ENCODE measurements at places on chromosomes 7 and 10.
A peak's percentile ranks its signal among the peaks of the same experiment; 100 is the strongest.

GRCh38 chr7:102424129-102424551 lies 9.2 kb upstream of the ORAI2 start:
- DNase-seq = no peak

DNA sequence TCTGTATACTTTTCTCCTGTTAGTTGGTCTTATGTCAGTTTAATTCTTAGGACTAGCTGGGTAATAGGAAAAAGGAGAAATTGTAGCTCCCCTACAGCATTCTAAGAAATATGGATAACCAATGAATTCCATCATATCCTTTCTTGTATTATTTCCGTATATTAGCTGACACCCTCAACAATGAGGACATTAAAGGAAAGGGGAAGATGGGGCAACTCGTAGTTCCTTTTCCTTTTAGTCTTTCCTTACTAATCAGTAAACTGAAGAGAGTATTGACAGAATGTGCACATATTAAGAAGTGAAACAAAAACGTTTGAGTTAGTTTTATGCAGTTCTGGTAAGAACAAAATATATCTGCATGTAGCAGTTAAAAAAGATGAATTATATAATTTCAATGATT lies 35.1 kb upstream of the C10orf67 start:
- no peak for DNase-seq

DNA sequence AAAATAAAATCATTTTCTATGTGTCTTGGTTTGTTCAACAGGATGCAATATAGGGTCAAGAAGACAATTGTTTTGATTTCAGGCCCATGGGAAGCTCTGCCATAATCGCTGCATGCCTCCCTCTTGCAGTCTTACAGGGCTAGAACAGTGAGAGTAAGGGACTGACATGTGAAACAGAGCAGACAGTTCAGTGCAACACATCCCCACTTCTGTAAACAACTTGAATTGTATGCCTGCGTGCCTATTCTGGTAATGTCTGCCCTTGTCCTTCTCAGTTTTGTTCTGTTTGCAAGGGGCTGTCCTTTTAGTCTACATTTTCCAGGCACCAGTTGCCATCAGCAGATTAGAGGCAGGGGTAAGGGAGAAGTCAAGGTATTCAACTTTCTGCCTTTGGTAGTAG lies 34.8 kb upstream of the GPR37 start:
- no peak for DNase-seq

GRCh38 chr10:68178592-68178991 lies 53.3 kb downstream of the ATOH7 start:
- DNase-seq = no peak

GRCh38 chr10:493391-494148 lies 195.9 kb downstream of the DIP2C start:
- DNase-seq = no peak

DNA sequence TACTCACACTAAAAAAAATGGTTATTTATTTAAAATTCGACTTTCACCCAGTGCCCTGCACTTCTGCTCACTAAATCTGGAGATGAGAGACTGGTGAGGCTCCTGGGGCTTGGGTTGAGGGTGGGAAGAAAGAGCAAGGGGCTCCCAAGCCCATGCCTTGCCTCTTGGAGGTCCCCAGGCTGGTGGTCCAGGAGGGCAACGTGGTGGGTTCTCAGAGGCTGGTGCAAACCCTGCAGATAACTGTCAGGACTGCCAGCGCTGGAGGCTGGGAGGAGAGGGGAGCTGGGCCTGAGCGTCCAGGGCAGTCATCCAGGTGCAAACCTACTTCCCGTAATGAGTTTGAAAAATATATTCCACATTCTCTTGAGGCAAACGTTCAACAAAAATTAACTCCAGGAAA lies 528.3 kb downstream of the GLRX3 start:
- DNase-seq = no peak

- DNase-seq = no peak
Observed at GRCh38 chr7:2518737-2519118, 846 bp upstream of the LFNG start.

GRCh38 chr10:132710746-132711612 lies 75.0 kb downstream of the NKX6-2 start:
- DNase-seq = no peak

GRCh38 chr10:89520706-89521105 lies 14.7 kb downstream of the SLC16A12 start:
- DNase-seq = no peak

GRCh38 chr7:44530990-44531389 lies 10.1 kb downstream of the NPC1L1 start:
- DNase-seq = no peak

DNA sequence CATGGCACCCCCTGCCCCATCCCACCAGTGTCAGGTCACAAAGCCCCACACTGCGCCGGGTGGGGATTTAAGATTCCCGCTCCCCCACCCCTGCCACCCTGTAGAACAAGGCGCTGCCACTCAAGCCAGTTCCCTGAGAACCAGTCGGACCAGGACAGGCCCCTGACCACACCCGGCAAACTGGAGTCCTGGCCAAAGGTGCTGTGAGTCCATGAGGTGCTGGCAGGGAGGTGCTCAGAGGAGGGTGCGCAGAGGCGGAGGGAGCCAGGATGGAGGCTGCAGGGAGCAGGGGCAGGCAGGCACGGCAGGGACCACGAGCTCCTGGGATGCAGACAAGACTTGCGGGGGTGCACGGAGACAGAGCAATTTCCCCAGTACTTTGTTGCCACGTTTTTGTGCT lies 19.7 kb upstream of the GDI2 start:
- no peak for DNase-seq

- DNase-seq = no peak
Observed at GRCh38 chr10:16493884-16494536, 27.7 kb downstream of the C1QL3 start.

DNA sequence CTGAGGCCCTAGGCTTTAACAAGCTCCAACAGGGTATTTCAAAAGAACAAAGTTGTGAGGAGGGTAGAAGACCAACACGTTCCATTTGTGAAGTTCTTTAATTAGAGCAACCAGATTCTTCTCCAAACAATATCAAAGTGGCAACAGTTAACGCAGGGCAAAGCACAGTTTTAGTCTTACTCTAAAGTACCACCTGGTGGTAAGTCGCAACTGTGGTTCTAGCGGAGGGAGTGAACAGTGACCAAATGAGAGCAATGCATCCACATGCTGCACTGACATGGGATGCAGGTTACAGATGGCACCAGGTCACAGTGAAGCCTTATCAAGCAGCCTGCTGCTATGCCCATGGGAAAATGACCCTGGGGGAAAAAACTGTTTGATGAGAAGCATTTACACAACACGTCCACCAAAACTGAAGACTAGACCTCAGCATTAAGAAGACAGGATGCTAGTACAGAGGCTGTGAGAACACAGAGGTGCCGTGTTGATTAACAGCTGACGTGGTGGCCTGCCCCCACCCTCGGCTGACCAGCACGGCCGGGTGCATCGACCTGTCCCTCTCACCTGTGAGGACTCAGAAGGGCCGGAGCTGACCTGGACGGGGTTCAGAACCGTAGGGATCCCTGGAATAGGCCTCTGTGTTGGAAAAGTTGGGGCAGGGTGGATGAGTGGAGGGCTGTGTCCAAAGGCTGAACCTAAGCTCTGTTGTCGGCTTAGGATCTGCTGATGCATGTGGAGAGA lies 211.2 kb downstream of the GLI3 start:
- DNase-seq = peak; percentile 5

DNA sequence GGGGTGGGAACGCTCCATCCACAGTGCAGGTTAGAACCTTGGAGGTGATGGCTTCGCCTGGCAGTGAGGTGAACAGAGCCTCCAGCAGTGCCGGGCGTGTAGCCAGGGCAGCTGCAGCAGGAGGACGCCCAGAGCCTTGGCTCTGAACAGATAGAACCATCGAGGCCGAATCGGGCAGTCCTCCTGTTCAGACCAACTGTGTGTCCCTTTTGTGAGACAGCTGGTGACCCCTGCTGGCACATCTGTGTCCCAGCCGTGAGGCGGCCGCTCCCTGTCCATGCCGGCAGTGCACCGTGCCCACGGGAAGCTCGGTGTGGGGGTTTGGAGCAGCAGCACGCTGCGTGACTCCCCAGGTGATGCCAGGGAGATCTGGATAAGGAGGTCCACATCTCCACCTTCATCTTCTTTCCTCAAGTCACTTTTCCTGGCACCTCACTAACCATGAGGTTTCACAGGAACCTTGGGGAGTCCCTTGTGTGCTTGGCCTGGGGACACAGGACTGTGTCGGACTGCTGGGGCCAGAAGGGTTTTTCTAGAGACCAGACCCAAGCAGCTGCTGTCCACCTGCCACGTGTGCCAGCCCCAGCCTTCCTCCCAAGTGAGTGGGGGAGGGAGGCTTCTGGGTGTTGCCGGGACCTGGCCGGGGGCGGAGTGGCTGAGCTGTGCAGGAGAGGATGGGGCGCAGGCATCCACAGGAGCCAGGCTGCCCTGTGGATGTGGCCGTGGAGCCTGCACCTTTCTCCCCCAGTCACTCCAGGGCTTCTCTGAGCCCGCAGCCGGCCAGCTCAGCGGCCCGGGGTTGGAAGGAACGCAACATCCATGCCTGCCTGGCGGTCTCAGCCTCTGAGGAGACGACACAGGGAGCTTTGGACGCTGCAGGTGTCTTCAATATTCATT lies 69.4 kb downstream of the DNAJB6 start:
- peak; percentile 87 for DNase-seq

- DNase-seq = no peak
Observed at GRCh38 chr7:29639386-29639785, 75.8 kb downstream of the PRR15 start.

DNA sequence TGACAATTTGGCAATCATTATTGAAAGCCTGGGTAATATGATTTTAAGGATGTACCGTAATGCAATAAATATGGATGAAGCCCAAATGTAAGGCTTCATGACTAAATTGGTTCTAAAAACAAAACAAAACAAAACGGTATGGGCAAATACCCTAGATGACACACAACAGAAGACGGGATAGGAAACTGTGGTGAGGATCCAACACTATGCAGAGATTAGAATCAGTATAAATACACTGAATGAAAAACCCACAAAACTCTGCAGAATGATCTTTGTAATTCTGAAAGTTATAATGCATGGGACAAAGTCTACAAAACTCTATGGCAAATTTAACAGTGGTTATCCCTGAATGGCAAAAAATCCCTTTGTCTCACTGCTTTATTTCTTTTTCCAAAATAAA lies 57.6 kb downstream of the MALSU1 start:
- DNase-seq = no peak

- no peak for DNase-seq
Observed at GRCh38 chr7:77200542-77200941, 923 bp upstream of the FGL2 start.

GRCh38 chr10:235915-236314 lies 100.7 kb downstream of the ZMYND11 start:
- no peak for DNase-seq

DNA sequence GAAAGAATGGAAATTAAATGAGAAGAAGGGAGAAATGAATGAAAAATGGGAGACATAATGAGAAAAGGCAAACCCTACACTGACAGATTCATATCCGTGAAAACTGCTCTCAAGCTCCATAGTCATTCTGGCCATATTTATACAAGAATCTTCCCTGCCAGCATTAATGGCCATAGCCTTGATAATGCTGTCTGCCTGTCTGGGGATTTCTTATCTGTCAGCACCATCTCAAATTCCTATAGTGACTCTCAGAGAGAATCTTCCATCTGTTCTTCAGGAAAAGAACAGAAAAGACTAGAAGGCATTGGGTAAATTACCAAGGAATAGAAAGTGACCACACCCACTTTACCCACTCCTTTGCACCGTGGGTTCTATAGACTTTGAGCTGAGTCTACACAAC lies 295.9 kb downstream of the PLXNA4 start:
- DNase-seq = no peak

- no peak for DNase-seq
Observed at GRCh38 chr10:71204746-71205145, 7.6 kb upstream of the UNC5B start.

GRCh38 chr10:129770286-129770685 lies 193.8 kb downstream of the EBF3 start:
- peak; percentile 76 for DNase-seq

DNA sequence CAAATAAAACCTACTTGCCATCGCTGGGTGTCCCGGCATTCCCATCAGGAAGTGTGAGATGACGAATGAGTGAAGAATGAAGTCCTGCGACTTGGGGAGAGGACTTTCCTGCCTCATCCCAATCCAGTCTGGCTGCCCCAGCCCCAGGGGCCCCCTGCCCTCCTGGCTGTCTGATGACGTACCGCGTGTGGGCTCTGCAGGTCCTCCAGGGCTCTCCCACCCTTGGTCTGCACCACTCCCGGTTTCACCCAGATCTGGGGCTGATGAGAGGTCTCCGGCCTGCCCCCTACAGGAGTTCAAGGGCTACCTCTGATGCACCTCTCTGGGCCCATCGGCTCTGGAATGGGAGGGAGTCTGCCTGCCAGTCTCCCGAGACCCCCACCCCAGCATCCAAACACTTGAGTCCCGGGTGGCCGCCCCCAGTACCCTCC lies 9.8 kb downstream of the ATP6V1F start:
- DNase-seq = no peak

DNA sequence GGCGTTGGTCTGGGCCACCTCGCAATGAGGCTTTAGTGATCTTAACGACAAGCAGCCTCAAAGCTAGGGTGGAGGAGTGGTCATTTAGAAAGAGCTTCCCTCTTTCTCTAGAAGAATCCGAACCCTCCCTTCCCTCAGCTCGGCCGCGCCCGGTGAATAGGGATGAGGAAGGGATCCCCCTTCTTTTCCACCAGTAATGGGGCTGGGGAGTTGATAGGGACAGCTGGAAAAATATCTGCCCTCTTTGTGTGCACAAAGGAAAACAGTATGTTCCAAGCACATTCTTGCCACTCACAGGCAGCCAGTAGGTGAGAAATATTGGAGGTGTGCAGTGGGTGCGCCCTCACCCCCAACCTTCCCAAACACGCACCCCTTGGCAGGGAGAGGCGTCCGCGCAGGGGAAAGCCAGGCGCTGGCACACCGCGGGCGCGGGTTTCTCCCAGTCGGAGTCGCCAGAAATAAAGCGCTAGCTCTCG lies 6.5 kb downstream of the DLX5 start:
- peak; percentile 86 for DNase-seq

DNA sequence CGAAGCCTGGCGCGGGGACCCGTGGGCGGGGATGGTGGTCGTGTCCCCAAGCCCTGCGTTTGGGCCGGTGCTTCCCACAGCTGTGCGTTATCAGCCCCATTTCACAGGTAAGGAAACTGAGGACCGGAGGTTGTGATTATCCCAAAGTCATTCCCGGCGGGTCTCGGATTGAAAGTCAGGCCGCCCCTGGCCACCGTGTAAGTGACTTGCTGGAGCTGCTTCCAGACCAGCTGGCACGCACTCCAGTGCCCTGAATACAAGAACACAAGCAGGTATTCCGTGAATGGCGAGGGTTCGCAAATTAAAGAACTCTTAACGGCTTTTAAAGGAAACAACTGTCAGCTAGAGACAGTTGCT lies 675 bp upstream of the ATE1 start:
- DNase-seq = peak; percentile 75

- no peak for DNase-seq
Observed at GRCh38 chr7:73345538-73345937, 17.6 kb downstream of the FKBP6 start.

DNA sequence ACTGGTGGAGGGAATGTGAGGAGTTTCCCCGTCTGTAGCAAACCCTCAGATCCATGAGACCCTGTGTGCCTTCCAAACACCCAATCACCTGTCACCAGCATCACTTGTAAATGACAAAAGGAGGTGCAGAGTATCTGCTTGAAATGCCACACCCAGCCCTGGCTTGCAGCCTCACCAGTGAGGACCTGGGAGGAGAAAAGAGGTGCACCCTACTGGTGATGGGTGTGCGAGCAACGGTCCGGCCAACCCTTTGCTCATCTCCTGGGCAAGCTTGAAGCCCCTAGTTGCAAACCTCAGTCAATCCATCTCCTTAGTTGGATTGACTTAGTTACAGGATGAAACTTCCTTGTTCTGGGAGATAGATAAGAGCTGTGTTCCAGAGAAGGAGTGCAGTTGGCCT lies 62.4 kb upstream of the WAPL start:
- DNase-seq = no peak
